ENCODE measurements at places on chromosomes 16 and 17.

GRCh38 chr17:44024271-44024663 is 9.5 kb upstream of the TMEM101 start:
- no peak for DNase-seq

DNA sequence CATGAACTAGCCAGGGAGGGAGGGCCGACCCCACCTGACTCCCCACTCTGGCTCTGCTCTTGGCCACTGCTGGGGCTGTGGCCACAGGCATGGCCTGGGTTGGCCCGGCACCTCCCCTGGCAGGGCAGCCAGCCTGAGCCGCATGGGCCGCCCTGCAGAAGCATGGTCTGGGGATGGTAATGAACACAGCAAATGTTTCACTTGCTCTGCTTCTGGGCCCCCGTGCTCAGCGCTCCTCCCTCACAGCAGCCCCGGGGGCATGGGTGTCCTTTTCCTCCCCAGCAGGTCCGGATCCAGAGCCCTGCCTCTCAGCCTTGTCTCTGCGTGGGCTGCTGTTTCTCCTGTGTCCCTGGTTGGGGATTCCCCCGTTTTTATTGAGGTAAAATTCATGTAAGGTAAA is 30.9 kb upstream of the KCNJ12 start:
- no peak for DNase-seq

DNA sequence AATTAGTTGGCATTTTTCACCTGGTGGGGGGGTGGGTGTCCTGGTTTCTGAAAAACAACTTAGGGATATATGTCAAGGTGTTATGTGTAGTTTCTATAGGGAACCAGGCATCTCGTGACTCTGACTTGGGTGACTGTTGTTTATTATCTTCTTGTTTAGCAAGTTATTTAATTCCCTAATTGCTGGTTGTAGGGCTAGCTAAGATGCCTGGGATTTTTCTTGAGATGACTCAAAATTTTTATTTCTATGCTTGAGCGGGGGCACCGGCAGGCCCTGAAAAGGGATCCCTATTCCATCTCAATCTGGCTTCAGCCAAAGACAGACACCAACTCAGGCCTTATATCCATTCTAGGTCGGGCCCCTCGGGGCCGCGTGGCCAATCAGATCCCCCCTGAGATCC is 3.2 kb downstream of the DPH1 start:
- DNase-seq: no peak

- DNase-seq: no peak
These were observed 107.6 kb downstream of the TTC19 start for GRCh38 chr17:16107165-16107770.

- no peak for DNase-seq
These were observed 40.0 kb downstream of the MAPT start for GRCh38 chr17:45934044-45934979.
